ENCODE measurements at places on chromosomes 5 and 9.
A peak's percentile ranks its signal among the peaks of the same experiment; 100 is the strongest.

DNA sequence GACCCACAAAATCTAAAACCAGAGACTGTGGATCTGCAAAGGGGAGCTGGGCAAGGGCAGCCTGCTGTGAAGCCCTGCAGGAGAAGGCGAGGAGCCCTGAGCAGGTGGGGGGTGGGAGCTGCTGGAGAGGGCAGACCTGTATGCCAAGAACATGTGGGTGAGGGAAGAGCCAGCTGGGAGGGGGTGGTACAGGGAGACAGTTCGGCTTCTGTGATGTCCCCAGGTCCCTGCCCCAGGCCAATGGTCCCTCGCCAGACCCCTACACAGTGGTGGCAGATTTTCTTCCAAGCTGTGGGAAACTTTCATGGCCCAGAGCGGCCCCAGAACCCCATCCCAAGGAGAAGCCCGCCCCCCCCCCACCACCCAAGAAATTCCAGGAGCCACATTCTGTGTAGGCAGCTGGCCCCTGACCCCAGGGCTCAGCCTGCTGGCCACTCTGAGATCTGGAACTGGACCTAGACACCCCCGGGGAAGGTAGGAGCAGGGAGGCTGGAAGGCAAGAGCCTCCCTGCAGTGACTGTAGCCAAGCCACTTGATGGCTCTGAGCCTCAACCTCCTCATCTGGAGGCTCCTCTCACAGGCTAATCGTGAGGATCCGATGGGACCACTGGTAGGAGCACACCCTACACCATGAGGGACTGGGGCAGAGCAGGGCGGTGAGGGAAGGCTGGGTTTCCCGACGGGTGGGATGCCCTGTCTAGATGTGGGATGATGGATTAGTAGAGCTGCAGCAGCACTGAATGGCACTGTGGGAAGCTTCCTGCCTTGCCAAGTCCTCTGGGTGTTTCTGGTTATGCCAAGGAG, 22.6 kb upstream of the CSF1R start:
- DNase-seq = no peak

- no peak for DNase-seq
These were observed 140.8 kb downstream of the HMHB1 start for GRCh38 chr5:143952809-143953208.

- DNase-seq = peak; percentile 79
These were observed at the start of gene PLGRKT for GRCh38 chr9:5437254-5438216. PLGRKT (minus strand) TSS chr9:5437925; CDS start chr9:5431977, 5,948 bp downstream.

GRCh38 chr9:133576031-133576874, 32.9 kb downstream of the FAM163B start:
- no peak for DNase-seq

- no peak for DNase-seq
These were observed 60.8 kb upstream of the CER1 start for GRCh38 chr9:14783358-14783757.

DNA sequence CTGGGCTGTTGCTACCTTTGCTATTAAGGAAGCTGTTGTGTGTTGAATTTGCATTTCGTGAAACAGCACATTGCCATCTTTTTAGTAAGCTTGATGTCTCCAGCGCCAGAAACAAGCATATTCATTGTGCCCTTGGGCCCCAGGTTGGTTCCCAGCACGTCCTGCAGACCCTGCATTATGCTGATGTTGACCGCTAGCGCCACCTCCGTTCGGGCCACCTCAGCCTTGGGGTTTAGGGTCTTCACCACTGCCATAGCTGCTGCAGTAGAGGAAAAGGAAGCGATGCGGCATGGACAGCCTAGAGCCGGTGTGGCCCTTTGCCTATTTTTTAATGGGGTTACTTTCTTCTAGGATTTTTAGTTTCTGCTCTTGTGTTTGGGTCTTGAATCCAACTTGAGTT, 23.8 kb upstream of the OTULIN start:
- DNase-seq = no peak

DNA sequence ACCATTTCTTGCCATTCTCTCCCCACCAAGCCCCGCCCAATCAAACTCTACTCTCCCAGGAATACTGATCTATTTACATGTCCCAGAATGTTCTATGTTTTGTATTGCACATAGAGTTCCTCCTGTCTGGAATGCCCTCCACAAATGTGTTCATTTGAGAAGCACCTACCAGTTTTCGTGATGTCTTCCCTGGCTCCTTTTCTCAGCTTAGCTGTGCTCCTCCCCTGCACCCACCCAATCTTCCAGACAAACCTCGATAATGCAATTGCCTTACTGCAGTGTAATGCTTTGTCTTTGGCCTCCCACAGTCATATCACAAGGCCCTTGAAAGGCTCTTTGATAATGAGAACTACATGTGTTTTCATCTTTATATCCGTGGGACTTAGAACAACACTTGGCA, 214.5 kb upstream of the ANKRD55 start:
- no peak for DNase-seq

GRCh38 chr5:76714751-76715485, 1.0 kb upstream of the F2R start:
- DNase-seq = no peak

GRCh38 chr5:119745976-119746375, 116.6 kb downstream of the FAM170A start:
- no peak for DNase-seq

DNA sequence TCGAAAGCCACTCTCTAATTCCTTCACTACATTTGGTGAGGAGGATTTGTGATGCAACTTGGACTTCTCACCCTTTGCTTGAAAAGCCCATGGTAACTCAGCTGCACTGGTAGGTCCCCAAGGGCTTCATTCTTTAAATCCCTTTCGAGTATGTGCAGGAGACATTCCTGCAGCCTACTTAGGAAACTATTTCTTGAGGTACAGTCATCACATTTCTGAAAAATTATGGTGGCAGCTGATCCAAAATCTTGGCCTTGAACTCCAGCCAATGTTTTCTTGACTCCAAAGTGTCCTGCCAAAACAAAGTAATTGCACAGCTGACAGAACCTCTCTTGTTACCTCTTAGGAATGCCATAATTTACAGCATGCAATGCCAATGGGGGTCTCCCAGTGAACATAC, 99.7 kb downstream of the NPR3 start:
- DNase-seq = no peak

- no peak for DNase-seq
These were observed 58.3 kb downstream of the GPR107 start for GRCh38 chr9:130111786-130112537.

- DNase-seq = no peak
These were observed 295.1 kb downstream of the CDK5RAP2 start for GRCh38 chr9:120284821-120285220.

DNA sequence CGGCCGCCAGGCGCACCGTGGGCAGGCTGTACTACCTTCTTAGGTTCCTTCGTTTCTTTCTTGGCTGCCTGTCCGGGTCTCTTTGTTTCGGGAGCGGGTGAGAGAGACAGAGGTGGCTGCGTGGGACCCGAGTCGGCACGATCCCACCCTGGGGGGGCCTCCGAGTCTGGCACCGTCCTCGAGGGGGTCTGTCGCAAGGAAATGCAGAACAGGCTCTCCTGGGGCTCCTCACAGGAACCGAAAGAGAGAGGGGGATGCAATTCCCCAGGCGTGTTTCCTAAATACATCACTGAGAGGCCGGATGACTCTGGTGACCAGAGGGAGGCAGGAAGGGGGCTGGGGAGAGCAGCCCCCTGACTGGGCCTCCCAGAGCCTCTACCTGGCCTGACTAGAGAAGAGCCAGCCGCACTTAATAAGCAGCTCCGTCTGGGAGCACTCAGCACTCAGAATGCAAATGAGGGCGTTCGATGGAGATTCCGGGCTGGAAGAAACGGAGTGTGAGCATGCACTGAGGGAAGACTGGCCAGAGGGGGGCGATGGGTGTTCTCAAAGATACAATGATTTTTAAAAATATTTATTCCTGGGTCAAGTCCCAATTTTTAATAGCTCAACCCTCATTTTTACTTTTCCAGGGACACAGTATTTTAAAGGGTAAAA, 11.7 kb upstream of the INPP5E start:
- DNase-seq = no peak

- DNase-seq = no peak
These were observed 271.1 kb upstream of the MVB12B start for GRCh38 chr9:126055381-126055985.

GRCh38 chr5:33762859-33763258, 128.9 kb downstream of the ADAMTS12 start:
- DNase-seq = no peak

DNA sequence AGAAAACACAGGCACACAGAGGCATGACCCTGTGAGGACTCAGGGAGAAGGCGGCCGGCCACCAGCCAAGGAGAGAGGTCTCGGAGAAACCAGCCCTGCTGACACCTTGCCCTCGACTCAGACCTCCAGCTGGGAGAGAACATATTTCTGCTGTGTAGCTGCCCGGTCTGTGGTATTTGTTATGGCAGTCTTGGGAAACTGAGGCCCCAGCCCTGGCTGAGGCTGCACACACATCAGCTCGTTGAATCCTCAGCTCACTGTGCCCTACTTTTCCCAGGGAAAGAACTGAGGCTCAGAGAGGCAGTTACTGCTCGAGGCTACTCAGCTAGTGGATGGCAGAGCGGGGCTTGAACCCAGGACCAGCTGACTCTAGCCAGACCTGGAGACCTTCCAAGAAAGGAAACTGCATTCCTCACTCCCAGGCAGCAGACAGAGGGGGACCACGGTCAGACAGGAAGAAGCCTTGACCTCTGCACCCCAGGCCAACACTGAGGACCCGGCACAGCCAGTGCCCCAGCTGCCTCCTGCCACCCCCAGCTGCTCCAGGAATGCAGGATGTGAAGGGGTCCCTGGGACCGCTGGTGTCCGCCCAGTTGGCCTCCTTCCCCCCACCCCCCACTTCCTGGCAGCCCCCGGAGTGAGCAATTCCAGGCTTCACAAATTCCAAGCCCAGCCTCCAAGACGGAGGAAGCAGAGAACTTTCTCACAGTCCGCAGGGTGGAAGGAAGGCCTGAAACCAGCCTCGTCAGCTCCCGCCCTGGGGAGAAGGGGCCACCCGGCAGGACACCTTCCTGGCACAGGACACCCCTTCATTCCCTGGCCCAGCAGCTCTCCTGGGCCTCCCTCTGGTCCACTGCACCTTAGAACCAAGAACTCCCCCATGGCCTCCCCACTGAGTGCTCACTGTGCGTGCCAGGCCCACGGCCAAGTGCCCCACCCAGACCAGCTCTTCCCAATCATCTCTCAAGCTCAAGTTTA, 69.9 kb downstream of the LRSAM1 start:
- no peak for DNase-seq

- DNase-seq = peak; percentile 53
These were observed 53.1 kb downstream of the TSPAN17 start for GRCh38 chr5:176700239-176700847.

GRCh38 chr5:174175716-174176268, 130.3 kb downstream of the NSG2 start:
- no peak for DNase-seq

DNA sequence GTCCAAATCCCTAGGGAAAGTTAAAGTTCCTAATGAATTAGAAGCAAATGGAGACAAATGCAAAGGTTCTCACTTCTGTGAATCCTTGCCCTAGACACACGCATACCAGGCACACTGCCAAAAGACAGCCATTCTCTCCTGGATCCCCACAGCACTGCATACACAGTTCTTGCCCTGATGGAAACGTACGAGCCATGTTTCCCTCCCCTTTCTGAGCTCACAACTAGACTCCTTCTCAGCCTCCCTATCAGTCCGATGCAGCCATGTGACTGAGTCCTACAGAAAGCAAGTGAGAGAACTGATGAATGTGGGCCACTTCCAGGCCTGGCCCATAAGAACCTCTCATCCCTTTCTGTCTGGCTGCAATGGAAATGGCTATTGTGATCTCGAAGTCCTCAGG, 92.0 kb downstream of the ZNF608 start:
- no peak for DNase-seq

GRCh38 chr5:55171471-55171870, 1.5 kb downstream of the CDC20B start:
- DNase-seq = no peak

- DNase-seq = no peak
These were observed 237.3 kb downstream of the PBX3 start for GRCh38 chr9:125984461-125984860.

- no peak for DNase-seq
These were observed 11.5 kb downstream of the CAMK4 start for GRCh38 chr5:111235635-111236034.

DNA sequence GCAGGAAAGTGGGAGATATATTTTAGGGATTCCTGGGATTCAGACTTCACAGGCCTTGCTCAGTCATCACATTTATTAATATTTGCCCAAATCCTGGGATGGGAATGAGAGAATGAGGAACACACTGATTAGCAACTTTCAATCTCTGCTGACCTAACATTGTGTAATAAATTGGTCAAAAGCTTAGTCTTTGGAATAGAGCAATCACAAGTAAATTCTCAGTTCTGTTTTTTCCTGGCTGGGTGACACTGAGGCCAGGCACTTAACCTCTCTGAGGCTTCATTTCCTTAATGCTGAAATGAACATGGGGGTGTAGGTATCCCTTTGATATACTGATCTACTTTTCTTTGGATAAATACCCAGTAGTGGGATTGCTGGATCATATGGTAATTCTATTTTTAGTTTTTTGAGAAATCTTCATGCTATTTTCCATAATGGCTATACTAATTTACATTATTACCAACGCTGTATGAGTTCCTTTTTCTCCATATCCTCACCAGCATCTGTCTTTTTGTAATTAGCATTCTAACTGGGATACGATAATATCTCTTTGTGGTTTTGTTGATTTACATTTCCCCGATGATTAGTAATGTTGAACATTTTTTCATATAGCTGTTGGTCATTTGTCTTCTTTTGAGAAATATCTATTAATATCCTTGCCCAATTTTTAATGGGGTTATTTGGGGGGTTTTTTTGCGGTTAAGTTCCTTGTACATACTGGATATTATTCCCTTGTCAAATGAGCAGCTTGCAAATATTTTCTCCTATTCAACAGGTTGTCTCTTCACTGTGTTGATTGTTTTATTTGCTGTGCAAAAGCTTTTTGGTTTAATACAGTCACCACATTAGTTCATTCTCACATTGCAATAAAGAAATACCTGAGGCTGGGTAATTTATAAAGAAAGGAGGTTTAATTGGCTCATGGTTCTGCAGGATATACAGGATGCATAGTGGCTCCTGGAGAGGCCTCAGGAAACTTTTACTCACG, 36.8 kb upstream of the NIPBL start:
- DNase-seq = no peak

GRCh38 chr5:134124289-134125038, 10.0 kb downstream of the TCF7 start:
- DNase-seq = no peak

Data from HEK293T (cell line).